ENCODE measurements at places on chromosomes 5 and 9.

DNA sequence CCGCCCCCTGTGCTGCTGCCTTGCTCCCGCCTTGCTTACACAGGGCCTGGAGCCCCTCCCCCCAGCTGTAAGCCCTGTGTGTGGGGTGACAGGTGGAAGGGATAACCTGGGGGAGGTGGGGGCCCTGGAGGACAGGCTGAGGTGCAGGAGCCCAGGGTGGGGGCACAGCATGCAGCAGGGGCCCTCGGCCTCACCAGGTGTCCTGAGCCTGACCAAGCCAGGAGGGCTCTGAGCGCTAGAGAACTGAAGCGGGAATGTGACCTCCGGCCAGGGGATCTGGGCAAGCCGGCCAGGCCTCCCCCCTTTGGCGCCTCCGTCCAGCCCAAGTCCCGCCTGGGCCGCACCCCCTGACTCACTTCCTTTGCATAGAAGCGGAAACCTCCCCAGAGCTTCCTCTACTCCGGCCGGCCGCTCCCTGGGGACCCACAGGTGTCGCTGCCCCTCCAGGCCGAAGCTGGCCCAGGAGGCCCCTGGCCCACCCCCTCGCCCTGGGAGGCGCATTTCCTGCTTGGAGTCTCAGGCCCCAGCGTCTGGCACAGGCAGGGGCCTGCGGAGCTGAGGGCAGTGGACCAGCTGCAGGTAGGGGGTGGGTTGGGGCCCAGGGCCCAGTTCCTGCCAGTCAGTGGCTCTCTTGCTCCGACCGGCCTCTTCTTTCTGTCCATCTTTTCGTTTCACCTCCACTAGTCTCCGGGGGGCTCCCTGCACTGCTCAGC, at the start of gene TOR4A:
TSS of gene TOR4A (plus strand) at position 398 of the 713 bp plus-strand sequence. CDS start 964 bp downstream, outside the sequence.
- DNase-seq: no peak

- no peak for DNase-seq
Observed at GRCh38 chr5:112604732-112605630, 132.7 kb upstream of the APC start.

DNA sequence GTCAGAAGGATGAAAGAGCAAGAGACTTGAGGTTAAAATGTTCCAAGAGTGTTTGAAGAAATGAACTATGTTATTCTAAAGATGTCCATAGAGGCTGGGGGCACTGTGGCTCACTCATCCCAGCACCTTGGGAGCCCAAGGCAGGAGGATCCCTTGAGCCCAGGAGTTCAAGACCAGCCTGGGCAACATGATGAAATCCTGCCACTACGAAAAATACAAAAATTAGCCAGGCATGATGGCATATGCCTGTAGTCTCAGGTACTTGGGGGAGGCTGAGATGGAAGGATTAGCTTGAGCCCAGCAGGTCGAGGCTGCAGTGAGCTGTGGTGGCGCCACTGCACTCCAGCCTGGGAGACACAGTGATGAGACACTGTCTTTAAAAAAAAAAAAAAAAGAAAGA, 2.7 kb downstream of the AOPEP start:
- DNase-seq: no peak

DNA sequence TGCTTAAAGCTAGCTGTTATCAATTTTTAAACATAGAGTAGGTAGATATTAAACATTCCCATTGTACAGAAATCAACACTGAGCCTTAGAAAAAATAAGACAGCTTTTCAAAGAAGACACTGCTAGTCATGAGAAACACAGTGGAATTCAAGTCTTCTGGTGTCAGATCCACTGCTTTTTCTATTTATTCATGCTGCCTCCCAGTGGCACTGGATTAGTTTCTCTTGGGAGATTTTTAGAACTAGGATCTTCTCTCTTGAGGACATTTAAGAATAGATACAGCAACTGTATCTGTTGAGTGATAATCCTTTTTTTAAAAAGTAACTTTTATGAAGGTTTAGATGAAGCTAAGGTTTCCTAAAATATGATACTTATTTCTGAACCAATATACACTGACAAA, 1635.4 kb upstream of the C9orf72 start:
- no peak for DNase-seq

DNA sequence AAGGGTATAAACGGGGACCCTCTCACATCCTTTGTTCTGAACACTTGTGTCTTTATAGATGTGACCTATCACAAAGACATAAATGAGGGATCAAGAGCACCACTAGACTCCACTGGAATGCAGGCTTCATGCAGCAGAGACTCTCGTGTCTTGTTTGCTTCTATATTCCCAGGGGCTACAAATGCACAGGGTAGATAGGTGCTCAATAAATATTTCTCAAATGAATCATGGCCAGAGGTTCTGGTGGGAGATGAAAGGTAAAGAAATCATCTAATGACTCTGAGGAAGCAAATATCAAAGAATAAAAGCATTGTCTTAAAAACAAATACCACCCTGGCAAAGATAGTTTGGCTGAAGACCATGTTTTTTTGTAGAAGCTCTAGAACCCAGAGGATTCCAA, 6.6 kb downstream of the SLC36A3 start:
- DNase-seq: no peak

GRCh38 chr9:92739346-92739970, 25.2 kb downstream of the BICD2 start:
- no peak for DNase-seq

GRCh38 chr9:82558346-82558745, 504.6 kb downstream of the RASEF start:
- no peak for DNase-seq

GRCh38 chr5:119309326-119309725, 46.5 kb upstream of the TNFAIP8 start:
- no peak for DNase-seq

- DNase-seq: no peak
Observed at GRCh38 chr9:109273869-109274268, 47.0 kb downstream of the EPB41L4B start.

Measured in stimulated activated CD4-positive, alpha-beta T cell treated with anti-CD3 and anti-CD28 coated beads, Interleukin-1b, Interleukin-23, amount 100 ng/mL, for 4 hours (primary cell).